ENCODE measurements at places on chromosomes 2 and 18.

DNA sequence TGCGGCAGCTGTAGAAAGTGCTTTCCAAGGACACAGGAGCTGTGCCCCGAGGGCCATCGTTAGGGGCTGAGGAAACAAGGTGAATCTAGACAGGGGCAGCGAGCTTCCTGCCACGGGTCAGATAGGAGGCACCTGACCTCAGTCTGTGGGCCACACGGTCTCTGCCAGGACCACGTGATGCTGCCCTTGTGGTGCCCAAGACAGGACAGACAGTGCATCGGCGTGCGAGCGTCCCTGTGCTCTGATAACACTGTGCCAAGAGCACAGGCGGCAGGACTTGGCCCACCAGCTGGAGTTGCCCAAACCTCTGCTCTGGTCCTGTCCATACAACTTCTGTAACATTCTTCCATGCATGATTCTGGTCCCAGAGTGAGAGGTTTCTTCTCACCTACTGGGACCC lies 225.4 kb downstream of the TWIST2 start:
- no peak for DNase-seq

DNA sequence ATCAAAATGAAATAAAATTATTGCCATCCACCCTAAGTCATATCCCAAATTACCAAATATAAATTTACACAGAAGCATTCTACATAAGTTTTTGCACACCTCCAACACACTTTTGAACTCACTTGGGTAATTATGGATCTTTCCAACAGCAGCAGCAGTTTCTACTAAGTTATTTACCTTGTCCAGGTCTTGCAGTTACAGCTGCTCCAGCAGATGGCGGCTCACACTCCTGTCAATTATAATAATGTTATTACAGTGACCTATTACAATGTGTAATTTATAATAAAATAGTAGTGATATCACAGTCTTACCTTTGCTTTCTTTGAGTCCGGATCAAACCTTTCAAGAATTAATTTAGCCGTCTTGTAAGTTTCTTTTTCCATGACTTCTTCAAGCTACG lies 37.9 kb downstream of the LNPK start:
- DNase-seq: no peak

DNA sequence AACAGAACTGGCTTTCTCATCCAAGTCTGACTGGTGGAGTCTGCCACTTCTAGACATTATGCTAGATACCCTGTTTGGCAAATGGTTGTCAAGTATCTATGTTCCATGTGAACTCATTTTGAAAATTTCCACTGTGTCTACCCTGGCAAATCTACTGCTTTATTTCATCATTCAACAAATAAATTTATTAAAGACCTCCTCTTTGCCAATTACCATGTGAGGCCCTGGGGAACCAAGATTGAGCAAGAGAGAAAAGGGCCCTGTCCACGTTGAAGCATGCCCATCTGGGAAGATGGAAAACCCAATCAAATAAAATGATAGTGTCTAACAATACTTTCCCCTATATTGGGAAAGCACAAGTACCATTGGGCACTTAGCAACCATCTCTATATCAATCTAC lies 582.4 kb downstream of the IRS1 start:
- DNase-seq: no peak

DNA sequence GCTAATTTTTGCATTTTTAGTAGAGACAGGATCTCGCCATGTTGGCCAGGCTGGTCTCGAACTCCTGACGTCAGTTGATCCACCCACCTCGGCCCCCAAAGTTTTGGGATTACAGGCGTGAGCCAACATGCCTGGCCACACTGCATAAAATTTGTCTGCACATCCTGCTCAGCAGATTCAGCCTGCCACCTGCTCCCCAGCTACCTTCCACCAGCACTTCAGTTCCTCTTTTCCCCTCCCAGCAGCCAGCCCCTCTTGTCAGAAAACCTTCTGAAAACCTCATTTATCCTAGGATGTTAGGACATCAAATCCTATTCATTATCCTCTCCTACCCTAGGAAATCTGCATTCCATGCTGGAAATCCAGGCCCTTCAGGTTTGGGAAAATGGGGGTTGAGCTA lies 99.4 kb upstream of the STPG4 start:
- no peak for DNase-seq

DNA sequence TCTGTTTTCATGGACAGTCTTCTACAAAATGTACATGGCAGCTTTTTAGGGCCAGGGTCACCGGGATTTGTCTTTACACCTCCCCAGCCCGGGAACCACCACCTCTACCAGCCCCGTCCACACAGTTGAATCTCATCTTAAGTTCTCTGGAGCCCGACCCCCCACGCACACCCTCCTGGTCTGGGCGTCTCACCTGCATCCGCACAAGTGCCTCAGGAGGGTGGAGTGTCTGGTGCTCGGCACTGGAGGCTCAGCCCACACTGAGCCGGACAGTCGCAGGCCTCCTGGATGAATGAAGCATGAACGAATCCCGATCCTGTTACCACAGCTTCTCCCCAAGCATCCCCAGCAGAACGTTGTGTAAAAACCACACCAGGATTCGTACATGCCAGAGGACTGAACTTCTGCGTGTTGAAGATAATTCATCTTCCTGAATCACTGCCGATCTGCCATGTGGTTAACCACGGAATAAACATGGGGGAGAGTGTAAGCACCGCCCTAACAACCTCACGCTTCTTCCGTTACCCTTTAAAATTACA lies 162.0 kb downstream of the RTP5 start:
- peak; percentile 34 for DNase-seq

DNA sequence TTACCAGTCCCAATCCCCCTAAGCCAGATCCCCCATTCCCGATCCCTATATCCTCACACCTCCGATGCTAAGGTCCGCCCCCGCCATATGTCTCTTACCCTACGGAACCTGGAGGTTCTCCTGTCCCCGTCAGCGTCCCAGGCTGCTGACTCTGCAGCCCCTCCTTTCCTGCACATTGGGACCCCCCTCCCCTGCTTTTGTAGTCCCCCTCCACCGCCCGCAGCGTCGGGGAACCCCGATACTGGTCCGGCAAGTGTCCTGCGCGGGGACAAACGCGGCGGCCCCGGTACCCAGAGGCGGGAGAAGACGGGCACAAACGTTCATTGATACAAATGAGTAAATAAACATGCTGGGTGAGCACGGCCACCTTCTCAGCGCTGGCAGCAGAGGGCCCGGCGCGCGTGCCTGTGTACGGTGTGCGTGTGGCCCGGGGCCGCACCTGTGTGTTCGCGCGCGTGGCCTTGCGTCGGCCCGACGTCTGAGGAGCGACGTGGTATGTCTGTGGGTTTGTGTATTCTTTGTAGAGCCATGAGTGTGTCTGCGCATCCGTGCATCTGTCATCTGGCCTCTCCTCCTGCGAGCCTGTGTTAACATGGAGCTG lies 2.0 kb upstream of the CYP26B1 start:
- DNase-seq: no peak

- no peak for DNase-seq
Measured at GRCh38 chr2:173351879-173352278, 2.8 kb upstream of the CDCA7 start.

- DNase-seq: no peak
Measured at GRCh38 chr18:36186461-36187192, 670 bp upstream of the MOCOS start.

GRCh38 chr2:222303828-222304736 lies 5.3 kb upstream of the PAX3 start:
- DNase-seq: no peak

DNA sequence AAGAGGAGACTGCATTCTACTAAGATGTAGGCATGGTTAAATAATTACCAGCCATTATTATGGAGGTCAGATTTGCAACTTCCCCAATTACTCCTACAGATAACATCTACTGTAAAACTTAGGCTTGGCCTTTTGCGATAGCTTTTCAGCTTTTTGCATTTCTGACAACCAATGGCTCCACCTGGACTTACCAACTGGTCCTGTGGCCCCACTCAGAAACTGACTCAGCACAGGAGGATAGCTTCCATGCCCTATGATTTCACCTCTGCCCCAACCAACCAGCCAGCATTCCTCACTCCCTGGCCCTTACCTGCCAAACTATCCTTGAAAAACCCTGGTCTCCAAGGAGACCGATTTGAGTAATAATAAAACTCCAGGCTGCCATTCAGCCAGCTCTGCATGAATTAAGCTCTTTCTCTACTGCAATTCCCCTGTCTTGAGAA lies 28.2 kb downstream of the TUBB6 start:
- DNase-seq: no peak
